Cortex of kidney (tissue), 1 donor: ENCODE measurements at places on chromosomes 1 and 21.

GRCh38 chr1:61556631-61557030 lies 168.3 kb downstream of the TM2D1 start:
- no peak for DNase-seq

- no peak for DNase-seq
Measured at GRCh38 chr21:26449161-26449560, 123.9 kb downstream of the CYYR1 start.

DNA sequence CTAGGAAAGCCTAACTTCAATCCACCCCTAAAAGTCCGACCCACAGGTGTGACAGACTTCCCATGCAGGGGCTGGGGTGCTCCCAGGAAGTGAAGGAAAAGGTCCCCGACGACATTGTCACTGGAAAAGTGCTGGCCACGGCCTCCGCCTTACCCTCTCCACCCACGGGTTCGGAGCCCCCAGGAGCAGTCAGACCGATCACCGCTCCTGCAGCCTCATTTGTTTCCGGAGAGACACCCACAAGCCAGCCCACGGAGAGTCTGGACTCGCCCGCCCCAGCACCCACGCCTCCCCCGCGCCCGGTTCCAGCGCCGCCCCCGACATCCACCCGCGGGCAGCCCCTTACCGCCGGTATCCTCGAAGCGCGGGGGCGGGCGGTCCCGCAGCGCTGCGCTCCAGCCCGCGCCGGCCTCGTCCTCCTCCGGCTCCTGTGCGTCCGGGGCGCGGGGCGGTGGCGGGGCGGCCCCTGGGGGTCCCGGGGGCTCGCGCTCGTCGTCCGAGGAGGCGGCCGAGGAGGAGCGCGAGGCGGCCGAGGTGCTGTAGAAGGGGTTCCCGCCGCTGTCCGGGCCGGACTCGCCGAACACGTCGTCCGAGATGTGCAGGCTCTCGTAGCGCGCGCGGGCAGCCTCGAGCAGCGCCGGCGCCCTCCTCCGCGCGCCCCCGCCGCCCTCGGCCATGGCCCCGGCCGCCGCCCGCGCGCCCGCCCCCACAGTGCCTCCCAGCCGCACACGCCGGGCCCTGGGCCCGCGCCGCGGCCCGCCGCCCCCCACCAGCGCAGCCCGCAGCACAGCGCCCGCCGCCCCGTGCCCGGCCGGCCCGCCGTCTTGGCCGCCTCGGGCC lies 660 bp downstream of the PGBD5 start:
- DNase-seq, result no peak

GRCh38 chr1:109315288-109315687 lies 8.5 kb upstream of the MYBPHL start:
- no peak for DNase-seq

GRCh38 chr1:35448344-35448801 lies 108.8 kb downstream of the KIAA0319L start:
- no peak for DNase-seq

- DNase-seq, result no peak
Measured at GRCh38 chr1:208242941-208243526, 1.1 kb downstream of the PLXNA2 start.

- DNase-seq, result no peak
Measured at GRCh38 chr1:9014475-9015375, 11.5 kb downstream of the SLC2A7 start.

- DNase-seq, result no peak
Measured at GRCh38 chr1:30328100-30328370, 395.4 kb downstream of the MATN1 start.

DNA sequence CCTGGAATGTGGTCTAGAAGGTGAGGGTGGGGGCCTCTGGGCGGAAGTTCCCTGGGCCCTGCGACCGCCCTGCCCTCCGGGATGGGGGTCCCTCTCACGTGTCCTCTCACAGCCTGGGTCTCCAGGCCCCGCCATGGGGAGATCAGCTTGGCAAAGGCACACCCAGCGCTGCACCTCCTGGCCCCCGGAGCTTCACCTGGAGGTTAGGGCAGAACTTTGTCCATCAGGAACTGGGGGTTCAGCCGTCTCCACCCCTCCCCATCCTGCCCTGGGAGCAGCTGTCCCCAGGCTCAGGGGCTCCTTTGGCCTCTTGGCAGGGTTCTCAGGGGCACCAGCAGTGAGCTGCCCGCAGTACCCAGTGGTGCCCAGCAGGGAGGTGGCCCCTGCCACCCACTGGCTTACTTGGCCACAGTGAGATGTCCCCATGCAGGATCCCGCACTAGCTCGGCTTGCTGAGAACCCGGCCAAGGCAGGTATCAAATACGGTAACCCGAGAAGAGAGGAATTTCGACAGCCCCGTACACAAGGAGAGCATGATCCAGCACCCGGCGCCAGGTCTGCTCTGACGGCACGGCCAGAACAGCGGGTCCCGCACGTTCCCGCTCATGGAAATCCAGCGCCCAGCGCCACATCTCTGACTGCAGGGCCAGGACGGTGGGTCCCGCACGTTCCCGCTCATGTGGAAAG lies 36.7 kb downstream of the RRP1 start:
- DNase-seq, result no peak

- DNase-seq, result no peak
Measured at GRCh38 chr1:185934476-185935189, 200.4 kb downstream of the HMCN1 start.

- DNase-seq, result no peak
Measured at GRCh38 chr1:234944439-234945344, 183.9 kb downstream of the TOMM20 start.

GRCh38 chr1:81069856-81070255 lies 730.9 kb upstream of the ADGRL2 start:
- DNase-seq, result no peak

DNA sequence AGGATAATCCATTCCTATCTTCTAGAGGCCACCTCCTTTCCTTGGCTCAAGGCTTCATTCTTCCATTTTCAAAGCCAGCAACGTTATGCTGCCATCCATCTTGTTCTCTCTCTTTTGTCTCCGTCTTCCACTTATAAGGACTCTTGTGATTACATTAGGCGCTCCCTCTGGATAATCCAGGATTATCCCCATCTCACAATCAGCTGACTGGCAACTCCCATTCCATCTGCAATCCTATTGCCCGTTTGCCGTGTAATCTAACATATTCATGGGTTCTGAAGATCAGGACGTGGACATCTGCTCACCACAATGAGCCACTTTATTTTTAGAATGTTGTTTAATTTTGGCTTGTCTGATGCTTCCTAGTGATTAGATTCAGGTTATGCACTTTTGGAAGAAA lies 89.3 kb downstream of the EBNA1BP2 start:
- no peak for DNase-seq

- DNase-seq, result no peak
Measured at GRCh38 chr1:19315378-19316198, 3.5 kb downstream of the SLC66A1 start.

DNA sequence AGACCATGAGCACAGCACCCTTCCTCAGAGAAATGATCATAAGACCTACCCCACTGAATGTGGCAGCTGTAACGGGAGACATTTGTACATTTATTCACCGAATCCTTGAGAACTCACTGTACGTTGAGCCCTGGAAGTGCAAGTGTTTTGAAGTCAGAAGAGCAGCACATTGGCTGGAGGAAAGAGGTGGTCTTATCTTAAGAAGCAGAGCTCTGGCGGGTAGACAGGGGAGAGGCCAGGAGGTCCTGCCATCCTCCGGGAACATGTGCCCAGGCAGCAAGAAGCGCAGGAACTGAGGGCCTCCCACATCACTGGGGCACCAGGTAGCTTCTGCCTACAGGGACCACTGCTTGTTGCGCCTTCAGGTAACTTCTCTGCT lies 169.2 kb upstream of the IRF2BP2 start:
- DNase-seq, result no peak

DNA sequence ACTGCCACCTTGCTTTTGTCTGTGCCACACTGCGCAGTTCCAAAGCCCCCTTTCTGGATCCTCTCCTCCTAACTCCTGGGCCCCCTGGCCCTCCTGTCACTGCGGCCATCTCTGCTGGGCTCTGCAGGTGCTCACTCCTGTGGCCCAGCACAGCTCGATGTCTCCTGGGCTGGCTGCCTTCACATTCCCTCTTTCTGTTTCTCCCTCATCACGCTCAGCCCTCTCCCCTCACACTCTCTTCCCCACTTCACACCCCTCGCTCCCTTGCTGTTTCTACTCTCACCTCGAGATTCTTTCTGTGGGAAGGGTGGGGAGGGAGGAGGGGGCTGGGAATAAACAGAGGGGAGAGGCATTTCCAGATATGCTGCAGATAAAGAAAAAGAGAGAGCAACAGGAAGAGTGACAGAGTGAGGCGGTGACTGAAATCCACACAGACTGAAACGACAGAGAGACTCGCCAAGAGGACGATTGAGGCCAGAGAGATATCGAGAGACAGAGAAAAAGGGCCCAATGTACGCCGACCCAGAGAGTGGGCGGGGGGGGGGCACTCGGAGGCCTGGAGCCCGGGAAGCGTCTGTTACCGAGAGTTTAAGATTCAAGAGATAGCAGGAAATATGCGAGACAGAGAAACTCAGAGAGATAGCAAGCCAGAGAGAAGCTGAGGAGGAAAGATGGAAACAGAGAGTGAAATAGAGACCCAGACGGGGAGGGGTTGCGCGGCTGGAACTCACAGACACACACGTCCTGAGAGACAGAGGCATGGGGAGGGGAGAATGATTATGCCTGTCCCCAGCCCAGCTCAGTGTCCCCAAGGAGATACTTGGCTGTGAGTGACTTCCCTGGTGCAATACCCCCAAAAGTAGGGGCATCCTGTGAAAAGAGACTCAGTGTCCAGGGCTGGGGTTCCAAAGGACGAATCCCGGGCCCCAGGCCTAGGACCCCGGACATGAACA lies 666 bp downstream of the CSF3R start:
- DNase-seq, result no peak

DNA sequence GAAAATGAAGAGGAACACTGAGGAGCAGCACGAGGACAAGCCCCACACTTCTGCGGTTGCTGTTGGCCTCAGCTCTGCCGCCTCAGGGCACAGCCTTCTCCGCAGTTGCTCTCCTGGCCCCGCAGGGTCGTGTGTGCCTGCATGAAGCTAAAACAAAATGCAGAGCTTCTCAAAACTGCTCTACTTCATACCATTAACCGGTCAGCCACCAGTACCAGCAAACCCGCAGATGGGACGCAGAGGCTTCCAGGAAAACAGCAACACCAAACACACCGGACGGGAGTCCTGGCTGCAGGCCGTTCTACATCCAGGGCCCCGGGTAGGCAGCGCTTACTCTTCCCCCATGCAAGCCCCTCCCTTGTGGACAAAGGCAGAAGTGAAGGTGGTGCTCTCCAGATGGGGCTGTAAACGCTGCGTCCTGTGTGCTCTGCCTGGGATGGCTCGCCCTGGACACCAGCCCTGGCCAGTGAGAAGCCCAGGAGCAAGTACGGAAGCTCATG lies 7.1 kb upstream of the C1orf159 start:
- no peak for DNase-seq

DNA sequence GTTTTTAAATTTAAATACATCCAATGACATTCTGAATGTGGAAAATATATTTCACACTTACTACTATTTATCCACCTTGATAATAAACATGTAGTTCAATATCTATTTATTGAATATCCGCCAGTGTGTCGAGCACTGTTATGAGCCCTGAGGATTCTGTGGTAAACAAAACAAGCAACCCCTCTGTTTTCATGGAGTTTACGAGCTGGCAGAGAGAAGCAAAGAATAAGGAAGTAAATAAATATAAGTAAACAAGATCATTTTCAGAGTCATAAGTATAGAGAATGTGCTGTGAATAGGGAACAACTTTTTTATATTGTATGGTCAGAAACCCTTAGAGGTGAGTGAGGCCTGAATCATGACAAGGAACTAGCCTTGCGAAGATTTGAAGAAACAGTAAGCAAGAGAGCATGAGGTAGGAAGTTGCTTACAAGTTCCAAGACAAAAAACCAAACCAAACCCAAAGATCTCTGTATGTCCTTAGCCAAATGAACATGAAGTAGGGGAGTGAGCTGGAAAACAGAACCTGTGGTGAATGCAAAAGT lies 6.4 kb upstream of the SERBP1 start:
- no peak for DNase-seq

GRCh38 chr1:227869851-227870305 lies 54.4 kb downstream of the PRSS38 start:
- DNase-seq, result no peak

GRCh38 chr1:100538913-100539835 lies 1.2 kb downstream of the GPR88 start:
- DNase-seq, result no peak

- no peak for DNase-seq
Measured at GRCh38 chr1:219536038-219536437, 76.9 kb downstream of the ZC3H11B start.
